CD4-positive, alpha-beta T cell treated with Interferon alpha-2 for 1 hour (primary cell): ENCODE measurements at places on chromosomes 11 and 22.

- no peak for DNase-seq
Observed at GRCh38 chr22:33314316-33314715, 256.1 kb upstream of the SYN3 start.

- DNase-seq: no peak
Observed at GRCh38 chr11:34564406-34564805, 50.8 kb upstream of the ELF5 start.

GRCh38 chr11:70816156-70816678 lies 417.9 kb downstream of the CTTN start:
- DNase-seq: no peak

GRCh38 chr11:30128269-30128932 lies 102.4 kb upstream of the FSHB start:
- no peak for DNase-seq

DNA sequence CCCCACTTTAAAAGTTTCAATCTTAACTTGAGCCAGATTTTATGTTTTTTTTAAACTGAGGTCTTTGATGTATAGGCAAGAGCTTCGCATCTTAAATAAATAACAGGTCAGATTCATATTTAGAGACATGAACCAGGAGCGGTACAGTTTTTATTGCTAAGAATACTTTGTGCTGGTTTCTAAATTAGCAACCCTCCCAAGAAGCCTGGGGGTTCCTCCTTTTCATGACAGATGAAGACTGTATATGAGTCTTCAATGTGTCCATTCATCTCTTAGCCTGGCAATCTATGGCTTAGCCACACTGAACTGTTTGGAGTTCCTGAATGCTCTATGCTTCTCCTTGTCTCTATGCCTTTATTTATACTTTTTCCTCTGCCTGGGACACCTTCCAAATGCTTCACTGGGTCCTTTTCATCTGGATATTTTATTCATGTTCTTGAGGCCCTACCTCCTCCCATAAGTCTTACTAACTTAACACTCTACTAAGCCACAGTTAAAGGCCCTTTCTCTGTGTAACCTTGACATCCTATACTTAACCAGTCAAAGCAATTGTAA lies 338.6 kb downstream of the INSC start:
- DNase-seq: no peak

- DNase-seq: no peak
Observed at GRCh38 chr11:47360341-47360740, 7.8 kb upstream of the MYBPC3 start.

DNA sequence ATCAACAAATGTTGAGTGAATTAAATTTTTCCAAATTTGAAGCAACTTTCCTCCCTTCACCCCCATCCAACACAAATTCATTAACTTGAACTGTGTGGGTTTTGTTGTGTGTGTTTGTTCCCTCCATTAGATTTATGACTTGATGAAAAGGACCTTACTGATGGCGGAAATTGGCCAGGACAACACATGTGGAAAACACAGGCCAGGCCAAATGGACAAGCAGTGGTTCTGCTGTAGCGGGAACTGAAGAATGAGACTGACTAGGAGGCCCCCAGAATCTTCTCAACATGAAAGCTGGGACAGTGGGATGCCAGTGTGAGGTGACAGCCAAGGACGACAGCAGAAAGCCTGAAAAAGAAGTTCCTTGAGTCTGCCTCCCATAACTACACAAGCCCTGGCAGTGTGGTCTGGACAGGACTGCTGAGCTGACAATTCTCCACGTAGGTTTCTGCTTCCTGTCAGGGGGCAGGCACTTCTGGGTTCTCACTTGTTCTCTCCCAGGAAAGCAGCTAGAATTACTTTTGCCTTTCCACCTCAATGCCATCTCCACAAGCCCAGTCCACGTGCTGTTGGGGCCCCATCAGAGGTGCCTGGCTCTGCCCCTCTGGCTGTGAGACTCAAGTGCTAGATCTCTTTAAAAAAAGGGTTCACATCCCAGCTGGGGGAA lies 94.3 kb downstream of the ETS1 start:
- DNase-seq: peak; percentile 88

- DNase-seq: no peak
Observed at GRCh38 chr22:20299746-20300136, 20.1 kb downstream of the DGCR6L start.

GRCh38 chr11:64841592-64842365 lies 2.7 kb downstream of the CDC42BPG start:
- no peak for DNase-seq

GRCh38 chr22:48697223-48697622 lies 1130.5 kb downstream of the BRD1 start:
- DNase-seq: no peak

- DNase-seq: no peak
Observed at GRCh38 chr11:45391168-45391850, 105.2 kb upstream of the SYT13 start.

DNA sequence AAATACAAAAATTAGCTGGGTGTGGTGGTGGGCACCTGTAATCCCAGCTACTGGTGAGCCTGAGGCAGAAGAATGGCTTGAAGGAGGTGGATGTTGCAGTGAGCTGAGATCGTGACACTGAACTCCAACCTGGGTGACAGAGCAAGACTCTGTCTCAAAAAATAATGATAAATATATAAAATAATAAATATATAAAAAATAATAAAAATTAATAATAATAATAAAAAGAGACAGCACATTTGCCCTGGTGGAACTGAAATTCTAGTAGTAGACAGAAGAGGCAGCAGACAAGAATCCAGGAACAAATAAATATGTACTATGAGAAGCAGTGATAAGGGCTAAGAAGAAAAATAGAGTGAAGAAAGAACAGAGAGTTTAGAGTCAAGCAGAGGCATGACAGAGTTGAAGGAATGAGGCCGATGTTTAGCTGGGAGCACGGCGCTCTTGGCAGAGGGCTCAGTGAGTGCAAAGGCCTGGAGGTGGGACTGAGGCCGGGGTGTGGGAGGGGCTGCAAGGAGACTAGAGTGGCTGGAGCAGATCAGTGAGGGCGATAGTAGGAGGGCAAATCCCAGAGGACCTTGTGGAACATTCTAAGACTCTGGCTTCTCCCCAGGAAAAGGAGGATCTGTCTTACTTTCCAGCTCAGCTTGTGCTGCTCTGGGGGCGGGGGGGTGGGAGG lies 410.3 kb downstream of the MN1 start:
- DNase-seq: no peak

- DNase-seq: no peak
Observed at GRCh38 chr11:108804511-108804910, 139.6 kb downstream of the DDX10 start.

- DNase-seq: no peak
Observed at GRCh38 chr11:16040151-16040550, 316.2 kb downstream of the SOX6 start.

DNA sequence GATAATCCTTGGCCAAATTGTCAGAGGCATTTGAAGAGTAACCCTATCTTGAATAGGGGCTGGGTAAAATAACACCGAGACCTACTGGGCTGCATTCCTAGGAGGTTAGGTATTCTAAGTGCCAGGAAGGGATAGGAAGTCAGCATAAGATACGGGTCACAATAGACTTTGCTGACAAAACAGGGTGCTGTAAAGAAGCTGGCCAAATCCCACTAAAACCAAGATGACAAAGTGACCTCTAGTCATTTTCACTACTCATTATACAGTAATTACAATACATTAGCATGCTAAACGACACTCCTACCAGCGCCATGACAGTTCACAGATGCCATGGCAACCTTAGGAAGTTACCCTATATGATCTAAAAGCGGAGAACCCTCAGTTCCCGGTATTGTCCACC lies 964 bp upstream of the REXO2 start:
- no peak for DNase-seq

GRCh38 chr11:47345890-47346563 lies 6.5 kb downstream of the MYBPC3 start:
- DNase-seq: no peak

DNA sequence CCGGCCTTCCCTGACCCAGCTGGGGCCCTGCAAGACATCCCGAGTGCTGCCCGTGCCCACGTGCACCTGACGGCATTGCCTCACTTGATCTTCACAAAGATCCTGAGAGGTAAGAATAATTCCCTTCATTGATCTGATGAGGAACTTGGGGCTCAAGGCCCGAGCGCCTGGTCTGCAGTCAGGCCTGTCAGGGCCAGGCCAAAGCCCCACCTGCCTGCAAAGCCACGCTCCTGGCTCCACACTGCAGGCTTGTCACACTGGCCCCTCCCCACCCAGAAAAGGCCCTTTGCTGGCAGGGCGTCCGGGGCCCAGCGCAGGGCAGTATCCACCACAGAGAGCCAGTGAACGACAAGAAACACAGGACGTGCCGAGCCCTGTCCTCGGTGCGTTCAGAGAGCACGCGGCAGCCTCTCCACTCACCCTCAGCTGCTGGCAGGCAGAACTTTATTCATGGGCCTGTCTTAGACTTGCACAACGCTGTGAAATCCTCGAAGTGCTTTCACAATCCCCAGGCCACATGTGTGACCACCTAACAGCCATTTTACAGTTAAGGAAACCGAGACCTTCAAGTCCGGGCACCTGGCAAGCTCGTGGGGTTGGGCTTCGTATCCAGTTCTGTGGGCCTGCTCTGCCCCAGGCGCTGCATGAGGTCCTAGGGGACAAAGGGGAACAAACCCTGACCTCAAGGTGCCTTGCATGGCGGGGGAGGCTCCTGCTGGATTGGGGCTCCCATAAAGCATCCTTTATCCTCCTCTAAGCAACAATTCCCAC lies 14.8 kb downstream of the KIAA0930 start:
- DNase-seq: peak; percentile 39

- DNase-seq: no peak
Observed at GRCh38 chr22:30205281-30206115, 41.1 kb downstream of the LIF start.

DNA sequence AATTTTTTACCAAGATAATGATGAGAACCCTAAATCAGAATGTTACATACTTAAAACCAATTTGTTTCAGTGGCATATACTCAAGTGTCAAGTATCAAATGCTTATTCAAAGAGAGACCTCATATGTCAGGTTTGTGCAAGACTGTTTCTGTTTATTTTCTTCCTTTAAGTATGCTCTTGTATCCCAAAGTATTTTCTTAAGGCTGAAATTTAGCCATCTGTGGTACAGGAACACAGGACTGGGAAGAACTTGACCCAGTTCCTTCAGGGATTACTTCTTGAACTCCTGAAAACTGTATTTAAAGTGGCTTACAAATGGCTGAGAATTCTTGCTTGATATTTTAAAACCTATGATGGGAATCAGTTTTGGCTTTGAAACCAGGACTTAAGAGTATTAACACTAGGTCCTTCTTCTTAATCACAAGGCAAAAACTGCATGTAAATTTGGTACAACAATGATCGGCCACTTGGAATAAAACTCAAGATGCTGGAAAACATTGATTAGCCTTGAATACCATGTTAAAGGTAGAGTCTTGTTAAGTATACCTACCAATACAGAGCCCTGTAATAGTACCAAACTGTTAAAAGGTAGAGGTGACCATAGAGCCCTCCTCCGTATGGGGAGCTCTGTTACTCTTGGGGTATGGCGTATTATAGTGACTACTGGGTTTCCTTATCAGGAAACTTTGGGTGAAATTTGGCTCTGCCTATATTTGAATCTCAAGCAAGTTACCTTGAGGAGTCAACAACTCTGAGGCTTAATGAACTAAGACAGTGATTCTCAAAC lies 95.9 kb downstream of the BLID start:
- no peak for DNase-seq

DNA sequence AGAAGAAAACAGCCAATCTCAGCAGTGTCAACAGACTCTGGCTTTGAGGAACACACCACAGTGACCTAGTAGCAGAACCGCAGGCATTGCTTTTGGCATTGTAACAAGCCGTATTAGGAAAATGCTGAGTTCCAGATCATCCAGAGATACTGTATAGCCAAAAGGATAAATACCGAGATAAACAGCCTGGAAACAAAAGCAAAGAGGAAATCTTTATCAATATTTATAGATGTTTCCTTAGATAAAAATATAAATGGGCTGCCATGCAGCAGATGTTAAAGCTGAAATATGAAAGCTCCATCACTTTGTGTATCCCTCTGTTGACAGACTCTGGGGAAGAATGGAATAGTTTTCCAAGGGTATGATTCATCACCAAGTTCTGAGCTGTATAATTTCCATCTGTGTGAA lies 98.9 kb upstream of the TP53AIP1 start:
- DNase-seq: no peak

- no peak for DNase-seq
Observed at GRCh38 chr11:120024586-120024985, 113.3 kb downstream of the TRIM29 start.

GRCh38 chr11:121552154-121552553 lies 99.4 kb upstream of the SORL1-AS1 start:
- no peak for DNase-seq

DNA sequence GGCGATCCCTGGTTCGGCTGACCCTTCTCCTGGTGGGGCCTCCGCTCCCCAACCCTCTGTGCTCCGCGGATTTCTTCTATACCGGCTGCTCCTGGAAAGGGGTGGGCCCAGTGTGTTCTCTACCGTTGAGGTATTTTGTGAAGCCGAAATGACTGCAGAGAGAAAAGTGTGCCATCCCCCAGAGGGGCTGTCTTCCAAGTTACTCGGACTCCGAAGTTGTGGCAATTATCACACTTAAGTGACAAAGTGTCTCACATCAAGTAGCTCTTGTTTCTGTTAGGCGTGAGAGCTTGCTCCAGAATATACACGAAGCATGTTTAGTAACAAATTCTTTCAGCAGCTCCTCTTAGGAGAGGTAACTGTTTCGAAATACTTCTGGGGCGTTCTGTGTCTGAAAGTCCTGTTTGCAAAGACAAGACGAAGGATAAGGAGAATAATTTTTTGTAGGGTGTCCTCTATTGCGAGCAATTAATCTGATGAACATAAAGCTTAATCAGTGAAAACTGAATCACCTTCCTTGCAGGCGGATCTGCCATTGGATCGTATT lies 434 bp downstream of the XPNPEP3 start:
- DNase-seq: no peak

GRCh38 chr11:105149477-105149876 lies 9.9 kb upstream of the CARD18 start:
- no peak for DNase-seq

DNA sequence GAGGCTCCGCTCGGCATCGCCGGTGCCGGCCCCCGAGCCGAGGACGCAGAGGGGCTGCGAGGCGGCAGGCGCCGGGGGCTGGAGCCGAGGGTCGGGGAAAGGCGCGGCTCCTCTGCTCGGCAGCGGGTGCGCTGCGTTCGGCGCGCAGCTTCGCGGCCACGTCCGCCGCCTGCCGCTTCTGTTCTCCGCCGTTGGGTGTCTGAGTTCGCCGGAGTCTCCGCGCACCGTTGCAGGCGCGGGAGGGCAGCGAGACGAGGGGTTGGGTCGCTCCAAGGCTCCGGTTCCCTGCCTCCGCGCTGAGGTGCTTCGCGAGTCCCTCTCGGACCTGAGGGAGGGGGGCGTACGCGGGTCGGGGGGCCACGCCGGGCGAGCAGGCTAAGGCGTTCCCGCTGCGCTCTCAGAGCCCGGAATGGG lies 347 bp downstream of the MN1 start:
- peak; percentile 33 for DNase-seq
